Thyroid gland (tissue), 4 donors: ENCODE measurements at places on chromosomes 16 and 17.
A peak's percentile ranks its signal among the peaks of the same experiment; 100 is the strongest.

- H3K4me3 ChIP-seq = no peak overlapping the region
- peaks cover 14% of the 10 kb centered on the region for H3K4me1 ChIP-seq
- H3K27me3 ChIP-seq = no peaks in the 10 kb centered on the region
- H3K36me3 ChIP-seq = no peaks in the 10 kb centered on the region
- peak; percentile 34 for DNase-seq
Measured at GRCh38 chr17:44557651-44558285, 484 bp downstream of the FZD2 start.

DNA sequence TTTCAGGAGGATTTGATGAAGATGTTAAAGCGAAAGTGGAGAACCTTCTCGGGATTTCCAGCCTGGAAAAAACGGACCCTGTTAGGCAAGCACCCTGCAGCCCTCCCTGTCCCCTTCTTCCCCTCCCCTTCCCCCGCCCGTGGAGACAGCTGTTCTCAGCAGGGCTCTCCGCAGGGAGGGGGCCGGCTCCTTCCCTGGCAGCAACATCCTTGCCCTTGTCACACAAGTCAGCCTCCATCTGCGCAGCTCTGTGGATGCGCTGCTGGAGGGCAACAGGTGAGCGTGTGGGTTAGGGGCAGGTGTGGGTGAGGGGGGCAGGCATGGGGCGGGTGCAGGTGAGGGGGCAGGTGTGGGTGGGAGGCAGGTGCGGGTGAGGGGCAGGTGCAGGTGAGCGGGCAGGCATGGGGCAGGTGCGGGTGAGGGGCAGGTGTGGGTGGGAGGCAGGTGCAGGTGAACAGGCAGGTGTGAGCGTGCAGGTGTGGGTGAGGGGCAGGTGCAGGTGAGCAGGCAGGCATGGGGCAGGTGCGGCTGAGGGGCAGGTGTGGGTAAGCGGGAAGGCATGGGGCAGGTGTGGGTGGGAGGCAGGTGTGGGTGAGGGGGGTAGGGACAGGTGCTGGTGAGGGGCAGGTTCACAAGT is 9.4 kb downstream of the CYBC1 start:
- no peaks in the 10 kb centered on the region for H3K4me1 ChIP-seq
- H3K27me3 ChIP-seq = no peaks in the 10 kb centered on the region
- no peak overlapping the region for H3K27ac ChIP-seq

- DNase-seq = peak; percentile 52
- no peaks in the 10 kb centered on the region for H3K36me3 ChIP-seq
- no peaks in the 10 kb centered on the region for H3K27me3 ChIP-seq
- peaks cover 12% of the 10 kb centered on the region for H3K4me1 ChIP-seq
- H3K4me3 ChIP-seq = no peak overlapping the region
Measured at GRCh38 chr16:51085271-51085670, 65.8 kb downstream of the SALL1 start.

DNA sequence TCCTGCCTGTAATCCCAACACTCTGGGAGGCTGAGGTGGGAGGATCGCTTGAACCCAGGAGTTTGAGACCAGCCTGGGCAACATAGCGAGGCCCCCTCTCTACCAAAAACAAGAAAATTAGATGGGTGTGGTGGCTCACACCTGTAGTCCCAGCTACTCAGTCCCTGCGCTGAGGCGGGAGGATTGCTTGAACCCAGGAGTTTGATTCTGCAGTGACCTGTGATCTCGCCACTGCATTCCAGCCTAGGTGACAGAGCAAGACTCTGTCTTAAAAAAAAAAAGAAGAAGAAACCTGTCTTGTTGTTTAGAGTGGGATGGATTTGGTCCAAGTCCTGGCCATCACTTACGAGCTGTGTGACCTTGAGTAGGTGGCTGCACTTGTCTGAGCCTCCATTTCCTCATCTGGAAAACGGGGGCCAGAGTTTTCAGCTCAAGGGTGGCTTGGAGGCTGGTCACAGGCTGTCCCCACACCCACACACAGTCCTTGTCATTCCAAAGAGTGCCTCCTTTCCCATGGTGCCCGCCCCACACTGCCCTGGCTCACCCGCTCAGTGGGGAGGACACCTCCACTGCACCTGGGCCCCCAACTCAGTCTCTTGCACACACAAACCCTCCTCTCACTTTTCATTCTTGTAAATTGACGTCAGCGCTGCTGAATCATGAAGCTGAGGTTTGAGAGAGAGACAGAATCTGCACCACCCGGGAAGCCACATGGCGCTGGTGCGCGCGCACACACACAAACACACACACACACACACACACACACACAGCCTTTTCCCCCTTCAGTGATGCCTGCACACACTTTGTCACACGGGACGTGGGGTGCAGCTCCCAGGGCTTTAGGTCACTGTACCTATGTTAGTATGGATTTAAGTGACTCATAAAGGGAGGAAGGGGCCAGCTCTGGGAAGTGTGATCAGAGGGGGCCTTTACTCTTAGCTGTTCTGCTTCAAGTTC is 4.2 kb downstream of the SOCS1 start:
- H3K4me3 ChIP-seq = no peak overlapping the region
- peaks cover 6% of the 10 kb centered on the region for H3K4me1 ChIP-seq
- no peaks in the 10 kb centered on the region for H3K27me3 ChIP-seq
- H3K36me3 ChIP-seq = no peaks in the 10 kb centered on the region
- no peak for DNase-seq
- no peak overlapping the region for H3K27ac ChIP-seq

DNA sequence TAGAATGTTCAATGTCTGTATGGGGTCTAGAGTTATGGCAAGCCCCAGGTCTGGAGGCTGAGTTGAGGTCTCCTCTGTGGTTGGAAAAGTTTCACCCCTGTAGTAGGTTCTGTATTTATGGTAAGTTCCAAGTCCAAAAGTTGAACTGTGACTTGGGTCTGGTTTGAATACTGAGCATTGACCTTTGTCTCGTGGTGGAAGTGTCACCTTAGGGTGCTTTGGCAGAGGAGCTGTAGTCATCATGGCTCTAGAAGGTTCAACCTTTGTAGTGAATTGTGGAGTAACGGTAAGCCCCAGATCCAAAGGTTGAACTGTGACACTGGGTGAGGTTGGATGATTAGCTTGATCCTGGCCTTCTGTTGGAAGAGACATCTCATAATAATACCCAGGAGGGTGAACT is 17.6 kb downstream of the RDM1 start:
- no peaks in the 10 kb centered on the region for H3K27me3 ChIP-seq
- H3K4me1 ChIP-seq = no peaks in the 10 kb centered on the region
- H3K27ac ChIP-seq = no peak overlapping the region
- no peak overlapping the region for H3K4me3 ChIP-seq
- H3K36me3 ChIP-seq = no peaks in the 10 kb centered on the region

DNA sequence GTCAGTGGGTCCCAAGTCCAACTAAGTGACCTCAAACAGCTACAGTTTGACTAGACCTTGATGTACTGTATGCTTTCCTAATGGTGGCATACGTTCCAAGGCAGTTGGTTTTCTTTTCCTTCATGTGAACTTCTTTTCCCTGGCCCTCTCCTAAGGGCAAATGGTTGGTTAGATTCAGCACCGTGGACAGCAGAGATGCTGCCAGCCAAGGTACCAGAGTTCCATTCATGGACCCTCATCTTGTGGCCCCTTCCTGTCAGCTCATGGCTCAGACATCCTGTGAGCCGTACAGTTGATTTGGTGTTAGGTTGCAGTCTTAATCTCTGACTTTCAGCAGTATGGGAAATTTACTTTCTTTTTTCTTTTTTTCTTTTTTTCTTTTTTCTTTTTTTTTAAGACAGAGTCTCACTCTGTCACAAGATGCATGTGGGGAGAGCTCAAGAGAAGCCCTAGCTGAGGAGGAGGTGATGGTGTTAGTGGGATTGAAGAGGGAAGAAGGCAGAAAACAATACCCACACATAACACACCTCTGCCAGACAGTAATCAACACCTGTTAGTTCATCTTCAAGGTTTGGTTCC is 122.4 kb downstream of the USP31 start:
- DNase-seq = no peak
- no peaks in the 10 kb centered on the region for H3K36me3 ChIP-seq
- no peaks in the 10 kb centered on the region for H3K27me3 ChIP-seq
- no peak overlapping the region for H3K4me3 ChIP-seq

- no peaks in the 10 kb centered on the region for H3K27me3 ChIP-seq
- no peak for DNase-seq
- no peaks in the 10 kb centered on the region for H3K4me1 ChIP-seq
- H3K36me3 ChIP-seq = no peaks in the 10 kb centered on the region
- no peak overlapping the region for H3K4me3 ChIP-seq
- H3K27ac ChIP-seq = no peak overlapping the region
Measured at GRCh38 chr16:76816475-76816874, 374.5 kb upstream of the MON1B start.

DNA sequence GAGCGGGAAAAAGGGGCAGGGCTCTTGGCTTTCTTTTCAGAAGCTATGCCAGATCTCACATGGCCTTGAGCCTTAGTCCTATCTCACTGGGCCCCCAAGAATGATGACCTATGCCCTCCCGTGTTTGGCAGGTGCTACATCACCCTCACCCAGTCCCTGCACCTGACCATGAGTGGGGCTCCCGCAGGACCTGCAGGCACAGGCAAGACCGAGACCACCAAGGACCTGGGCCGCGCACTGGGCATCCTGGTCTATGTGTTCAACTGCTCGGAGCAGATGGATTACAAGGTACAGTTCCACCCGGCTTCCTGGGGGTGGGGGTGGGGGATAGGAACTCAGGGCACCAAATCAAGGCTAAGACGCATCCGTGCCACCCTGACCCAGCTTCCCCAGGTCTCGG is 120.9 kb downstream of the DNAH9 start:
- DNase-seq = no peak
- no peaks in the 10 kb centered on the region for H3K27me3 ChIP-seq
- no peak overlapping the region for H3K27ac ChIP-seq
- no peak overlapping the region for H3K4me3 ChIP-seq
- H3K36me3 ChIP-seq = no peaks in the 10 kb centered on the region

DNA sequence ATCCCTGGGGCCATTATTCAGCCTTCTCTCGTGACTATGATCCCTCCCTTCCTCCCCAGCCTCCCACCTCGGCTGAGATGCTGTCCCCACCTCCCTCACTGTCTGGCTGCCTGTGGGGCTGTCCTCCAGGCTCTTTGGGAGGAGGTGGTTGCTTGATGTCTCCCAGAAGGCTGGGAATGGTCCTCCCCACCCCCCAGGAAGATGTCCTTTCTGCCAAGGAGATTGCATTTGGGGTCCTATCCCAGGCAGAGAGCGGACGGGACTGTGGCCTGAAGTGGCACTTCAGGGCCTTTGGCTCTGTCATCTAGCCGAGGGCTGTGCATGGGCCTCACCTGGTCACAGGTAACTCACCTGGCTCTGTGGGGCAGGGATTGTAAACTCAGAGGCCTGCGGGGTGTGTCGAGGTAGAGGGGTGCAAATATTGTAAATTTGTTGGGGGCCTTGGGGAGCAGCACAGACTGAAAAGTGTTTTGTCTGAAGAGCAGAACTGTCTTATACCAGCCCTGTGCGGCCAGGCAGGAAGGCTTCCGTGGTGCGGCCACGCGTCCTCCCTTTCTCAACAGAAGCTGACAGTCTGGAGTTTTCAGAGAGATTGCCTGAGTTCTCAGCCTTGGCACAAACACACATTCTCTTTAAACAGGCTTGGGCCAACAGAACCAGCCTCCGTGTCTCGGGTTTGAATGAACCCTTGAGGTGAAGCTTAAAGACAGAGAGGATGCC is 177.9 kb downstream of the SEC14L1 start:
- H3K27ac ChIP-seq = peak overlapping the region; percentile 92
- no peaks in the 10 kb centered on the region for H3K36me3 ChIP-seq
- H3K27me3 ChIP-seq = no peaks in the 10 kb centered on the region
- no peak overlapping the region for H3K4me3 ChIP-seq
- peak; percentile 79 for DNase-seq

- H3K27ac ChIP-seq = no peak overlapping the region
- H3K4me3 ChIP-seq = no peak overlapping the region
- no peaks in the 10 kb centered on the region for H3K36me3 ChIP-seq
- DNase-seq = no peak
- H3K27me3 ChIP-seq = no peaks in the 10 kb centered on the region
- no peaks in the 10 kb centered on the region for H3K4me1 ChIP-seq
Measured at GRCh38 chr17:33183487-33184026, 109.5 kb downstream of the ASIC2 start.
